ENCODE measurements at places on chromosomes 11 and 22.

DNA sequence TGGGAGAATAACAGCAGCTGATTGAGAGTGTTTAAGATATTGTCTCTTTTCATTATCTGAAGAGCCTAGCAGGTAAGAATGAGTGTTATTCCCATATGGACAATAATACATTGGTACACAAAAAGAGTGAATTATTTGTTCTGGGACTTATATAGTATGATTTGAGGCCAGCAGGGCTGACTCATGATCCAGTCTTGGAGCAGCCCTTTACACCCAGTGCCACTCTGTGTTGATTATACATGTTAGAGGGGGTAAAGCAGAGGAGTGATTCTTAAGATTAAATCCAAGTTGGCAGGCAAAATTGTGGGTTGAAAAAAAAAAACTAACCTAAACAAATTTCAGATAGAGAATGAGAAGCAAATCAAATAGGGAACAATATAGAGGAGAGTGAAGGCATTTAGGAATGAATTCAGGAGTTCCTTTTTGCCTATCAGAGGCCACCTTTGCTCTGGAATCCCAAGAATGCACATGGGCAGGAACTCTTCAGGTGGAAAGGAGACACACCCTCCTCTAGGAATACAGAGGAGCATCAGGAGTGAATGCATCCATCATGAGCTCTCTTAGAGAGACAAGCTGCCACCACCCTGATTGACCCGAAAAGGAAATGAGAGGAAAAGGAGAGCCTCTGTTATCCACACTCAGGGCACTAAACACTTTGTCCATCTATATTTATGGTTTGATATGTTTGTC, 19.2 kb upstream of the MRGPRX1 start:
- DNase-seq = no peak

DNA sequence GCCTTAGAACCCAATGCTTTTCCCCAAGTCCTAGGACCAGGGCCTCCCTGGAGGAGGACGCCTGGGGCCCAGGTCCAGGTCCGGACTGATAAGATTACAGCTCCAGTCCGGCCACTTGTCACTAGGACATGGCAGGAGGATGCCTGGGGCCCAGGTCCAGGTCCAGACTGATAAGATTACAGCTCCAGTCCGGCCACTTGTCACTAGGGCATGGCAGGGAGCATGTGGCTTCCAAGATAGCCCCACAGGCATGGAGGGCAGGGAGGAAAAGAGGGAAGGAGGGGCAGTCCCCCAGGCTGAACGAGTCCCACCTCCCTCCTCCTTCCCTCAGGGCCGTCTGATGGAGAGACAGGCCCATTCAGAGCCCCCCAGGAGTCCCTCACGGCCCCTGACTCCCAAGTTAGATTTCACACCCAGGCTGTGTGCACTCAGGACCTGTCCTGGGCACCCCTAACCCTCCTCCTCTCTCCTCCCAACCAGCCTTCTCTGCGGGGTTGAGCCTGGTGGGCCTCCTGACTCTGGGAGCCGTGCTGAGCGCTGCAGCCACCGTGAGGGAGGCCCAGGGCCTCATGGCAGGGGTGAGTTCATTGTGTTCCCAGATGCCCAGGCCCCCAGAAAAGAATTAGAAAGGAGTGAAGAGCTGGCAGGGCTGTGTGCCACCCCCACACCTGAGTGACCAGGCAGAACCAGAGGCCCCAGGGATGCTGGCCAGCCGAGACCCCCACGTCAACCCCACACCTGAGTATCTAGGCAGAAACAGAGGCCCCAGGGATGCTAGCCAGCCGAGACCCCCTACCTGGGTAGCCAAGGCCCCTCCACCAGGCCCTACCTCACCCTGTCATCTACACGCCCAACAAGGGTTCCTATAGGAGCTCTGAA, 2.1 kb downstream of the TSPAN32 start:
- no peak for DNase-seq

DNA sequence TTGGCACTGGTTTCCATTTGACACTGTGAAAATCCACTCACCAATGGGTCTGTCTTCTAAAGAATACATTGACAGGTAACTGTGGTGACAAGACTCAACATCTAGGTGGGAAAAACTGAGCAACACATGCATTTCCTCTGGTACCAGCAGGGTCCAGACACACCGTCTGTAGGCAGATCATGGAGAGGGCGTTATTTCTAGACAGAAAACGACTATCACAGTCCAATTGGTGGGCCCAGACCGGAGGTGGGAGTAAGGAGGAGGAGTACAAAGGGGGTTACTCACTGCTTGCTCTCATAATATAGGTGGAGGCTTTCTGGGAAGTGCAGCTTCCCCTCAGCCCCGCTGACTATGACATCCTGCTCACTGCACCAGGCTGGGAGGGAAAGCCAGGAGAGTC, 9.9 kb downstream of the OVCH2 start:
- DNase-seq = no peak

DNA sequence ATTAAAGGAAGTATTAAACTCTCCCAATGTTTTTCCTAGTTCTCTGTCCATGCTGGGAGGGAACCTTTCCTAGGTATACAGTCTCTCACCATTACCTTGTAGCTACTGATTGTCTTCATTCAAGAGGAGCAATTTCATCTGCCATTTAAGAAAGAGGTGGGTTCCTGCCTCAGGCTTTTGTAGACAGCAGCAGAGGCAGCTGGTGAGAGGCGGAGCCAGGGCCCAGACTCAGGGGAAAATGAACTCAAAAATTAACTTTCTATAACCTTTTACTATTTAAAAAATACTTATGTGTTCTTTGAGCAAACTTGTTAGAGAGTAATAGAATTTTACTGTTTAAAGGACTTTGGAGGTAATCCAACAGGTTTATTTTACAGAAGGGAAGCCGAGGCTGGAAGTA, 133.0 kb downstream of the SNX19 start:
- DNase-seq = no peak

DNA sequence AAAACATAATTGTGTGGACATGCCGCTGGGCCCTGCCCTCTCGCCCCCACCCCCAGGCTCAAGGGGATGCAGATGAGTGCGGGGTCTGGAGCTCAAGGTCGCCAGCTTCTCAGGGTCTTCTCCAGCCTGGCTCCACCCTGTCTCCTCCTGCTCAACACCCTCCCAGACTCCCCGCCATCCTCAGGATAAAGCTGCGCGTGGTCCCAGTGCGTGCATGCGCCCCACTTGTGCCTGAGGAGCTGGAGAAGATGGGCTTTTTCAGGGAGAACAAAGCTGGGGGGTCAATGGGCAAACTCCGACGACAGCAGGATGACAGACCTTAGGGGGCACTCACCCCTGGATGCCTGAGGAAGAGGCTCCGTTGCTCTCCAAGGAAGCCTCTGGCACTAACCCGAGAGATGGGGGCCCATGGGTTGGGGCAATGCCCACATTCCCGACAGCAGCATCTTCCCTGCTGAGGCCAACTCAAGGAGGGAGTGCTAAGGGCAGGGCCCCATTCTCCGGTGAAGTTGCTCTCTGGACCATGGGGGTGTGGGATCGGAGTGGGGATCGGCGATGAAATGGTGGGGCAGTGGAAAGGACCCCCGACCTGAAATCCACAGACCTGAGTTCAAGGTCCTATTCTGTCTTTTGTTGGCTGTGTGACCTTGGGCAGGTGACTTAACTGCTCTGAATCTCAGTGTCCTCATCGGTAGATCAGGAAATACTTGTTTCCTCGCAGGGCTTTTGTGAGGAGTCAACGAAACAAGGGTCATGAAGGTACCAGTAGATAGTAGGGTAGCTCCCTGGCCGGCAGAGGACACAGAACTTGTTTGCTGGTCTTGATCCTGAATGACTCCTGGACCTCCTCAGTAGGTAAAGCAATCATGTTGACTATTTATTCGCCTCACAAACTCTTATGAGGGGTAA, 47.7 kb downstream of the WNT11 start:
- DNase-seq = no peak

DNA sequence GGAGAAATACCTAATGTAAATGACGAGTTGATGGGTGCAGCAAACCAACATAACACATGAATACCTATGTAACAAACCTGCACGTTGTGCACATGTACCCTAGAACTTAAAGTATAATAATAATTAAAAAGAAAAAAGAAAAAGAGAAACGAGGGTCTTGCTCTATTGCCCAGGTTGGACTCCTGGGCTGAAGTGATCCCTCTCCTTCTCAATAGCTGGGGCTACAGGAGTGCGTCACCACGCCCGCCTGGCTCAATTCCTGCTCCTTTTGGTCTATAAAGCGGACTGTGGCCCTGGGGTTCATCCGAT, 521 bp upstream of the PTS start:
- DNase-seq = peak; percentile 55

GRCh38 chr22:48842583-48842945, 985.1 kb downstream of the BRD1 start:
- no peak for DNase-seq

DNA sequence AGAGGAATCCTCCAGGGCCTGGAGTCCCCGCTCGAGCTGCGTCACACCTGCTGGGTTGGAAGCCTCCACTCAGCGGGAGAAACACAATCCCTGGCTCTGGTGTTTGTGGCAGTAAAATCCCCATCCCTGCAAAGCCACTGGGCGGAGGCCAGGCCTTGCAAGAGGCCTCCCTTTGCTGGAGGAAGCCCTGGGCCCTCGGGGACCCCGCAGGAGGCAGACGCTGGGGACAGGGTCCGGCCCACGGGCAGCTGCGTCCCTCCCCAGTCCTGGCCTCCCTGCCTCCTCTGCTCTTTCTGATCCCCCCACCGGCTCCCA, 194.7 kb downstream of the BRD1 start:
- no peak for DNase-seq

- no peak for DNase-seq
These were observed 2.6 kb downstream of the AP1B1 start for GRCh38 chr22:29385748-29386147.

DNA sequence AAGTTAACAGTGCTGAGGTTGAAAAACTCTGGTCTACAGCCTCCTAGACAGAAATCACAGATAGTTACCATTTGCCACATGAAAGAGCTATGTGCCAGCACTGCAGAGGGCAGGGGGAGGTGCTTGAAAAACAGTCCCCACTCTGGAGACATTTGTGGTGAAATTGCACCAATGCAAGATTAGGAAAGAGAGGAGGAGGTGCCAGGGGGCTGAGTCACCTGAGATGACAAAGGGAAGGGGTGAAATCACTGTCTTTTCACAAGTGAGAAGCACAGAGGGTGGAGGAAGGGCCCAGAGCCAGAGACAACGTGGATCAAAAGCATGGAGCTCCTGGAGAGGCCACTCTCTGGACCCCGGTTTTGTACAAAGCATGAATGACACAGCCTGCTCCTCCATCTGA, 196.3 kb downstream of the BUD13 start:
- no peak for DNase-seq

GRCh38 chr22:35622191-35622913, 5.2 kb upstream of the MB start:
- DNase-seq = no peak

GRCh38 chr11:21144531-21144930, 475.1 kb downstream of the NELL1 start:
- DNase-seq = no peak
